ENCODE measurements at places on chromosomes 13 and 19.

DNA sequence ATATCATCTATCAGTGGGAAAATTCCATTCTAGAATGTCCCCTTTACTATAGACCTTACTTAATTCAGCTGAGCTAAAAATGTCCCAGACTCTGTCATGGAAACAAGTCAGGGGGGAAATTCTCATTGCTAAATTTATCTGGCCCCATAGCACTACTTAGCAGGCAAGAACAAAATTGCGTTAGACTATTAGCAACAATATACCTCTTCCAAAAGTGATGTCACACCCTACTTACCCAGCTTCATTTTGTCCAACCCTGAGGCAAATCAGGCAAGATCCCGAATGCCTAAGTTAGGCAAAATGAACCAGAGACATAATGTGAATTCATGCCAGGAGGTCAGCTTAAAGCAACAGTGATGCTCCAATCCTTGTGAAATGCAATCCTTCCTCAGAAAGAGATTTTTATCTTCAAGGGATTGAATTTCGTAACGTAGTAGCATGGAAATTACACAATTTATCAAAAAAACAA, 93.7 kb downstream of the FRY start:
- DNase-seq: no peak

- DNase-seq: no peak
These were observed 36.7 kb downstream of the DACH1 start for GRCh38 chr13:71830323-71830722.

DNA sequence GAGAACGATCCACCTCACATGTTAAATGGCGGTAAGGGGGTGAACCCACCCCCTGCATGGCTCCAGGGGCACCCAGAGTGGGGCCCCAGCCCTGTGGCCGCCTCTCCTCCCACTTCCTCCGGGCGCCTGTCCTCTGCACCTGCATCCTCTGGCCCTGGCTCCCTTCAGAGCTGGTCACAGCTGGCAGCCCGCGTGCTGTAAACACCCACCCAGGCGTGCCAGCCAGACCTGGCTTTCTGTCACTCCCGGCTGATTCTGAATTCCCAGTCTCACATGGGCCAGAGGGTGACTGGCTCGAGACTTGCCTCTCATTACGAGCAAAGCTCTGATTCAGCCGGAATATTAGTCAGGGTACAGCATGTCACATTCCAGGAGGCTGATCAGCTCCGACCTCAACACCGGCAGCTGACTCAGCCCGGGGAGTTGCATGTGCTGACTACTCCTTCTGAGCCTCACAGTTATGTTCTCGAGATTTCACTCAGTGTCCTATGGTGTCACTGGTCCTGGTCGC, 75.1 kb downstream of the GNG7 start:
- DNase-seq: peak; percentile 45

- no peak for DNase-seq
These were observed 2.7 kb downstream of the PSG8 start for GRCh38 chr19:42762789-42763188.

DNA sequence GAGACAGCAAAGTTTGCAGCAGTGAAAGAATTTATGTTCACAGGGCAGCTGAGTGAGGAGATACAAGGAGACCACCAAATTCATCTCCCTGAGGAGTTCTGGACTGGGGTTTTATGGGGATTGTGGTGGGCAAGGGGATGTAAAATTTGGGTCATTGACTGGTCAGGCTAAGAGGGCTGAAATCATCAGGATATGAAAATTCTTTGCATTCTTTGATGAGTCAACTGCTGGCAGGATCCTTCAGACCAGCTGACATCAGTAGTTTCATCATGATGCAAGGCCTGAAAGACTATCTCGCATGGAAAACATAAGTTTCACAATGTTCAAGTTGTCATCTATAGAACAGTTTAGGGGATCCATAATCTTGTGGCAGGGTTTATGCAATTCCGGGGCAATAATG, 869.5 kb upstream of the PCDH9 start:
- DNase-seq: no peak

DNA sequence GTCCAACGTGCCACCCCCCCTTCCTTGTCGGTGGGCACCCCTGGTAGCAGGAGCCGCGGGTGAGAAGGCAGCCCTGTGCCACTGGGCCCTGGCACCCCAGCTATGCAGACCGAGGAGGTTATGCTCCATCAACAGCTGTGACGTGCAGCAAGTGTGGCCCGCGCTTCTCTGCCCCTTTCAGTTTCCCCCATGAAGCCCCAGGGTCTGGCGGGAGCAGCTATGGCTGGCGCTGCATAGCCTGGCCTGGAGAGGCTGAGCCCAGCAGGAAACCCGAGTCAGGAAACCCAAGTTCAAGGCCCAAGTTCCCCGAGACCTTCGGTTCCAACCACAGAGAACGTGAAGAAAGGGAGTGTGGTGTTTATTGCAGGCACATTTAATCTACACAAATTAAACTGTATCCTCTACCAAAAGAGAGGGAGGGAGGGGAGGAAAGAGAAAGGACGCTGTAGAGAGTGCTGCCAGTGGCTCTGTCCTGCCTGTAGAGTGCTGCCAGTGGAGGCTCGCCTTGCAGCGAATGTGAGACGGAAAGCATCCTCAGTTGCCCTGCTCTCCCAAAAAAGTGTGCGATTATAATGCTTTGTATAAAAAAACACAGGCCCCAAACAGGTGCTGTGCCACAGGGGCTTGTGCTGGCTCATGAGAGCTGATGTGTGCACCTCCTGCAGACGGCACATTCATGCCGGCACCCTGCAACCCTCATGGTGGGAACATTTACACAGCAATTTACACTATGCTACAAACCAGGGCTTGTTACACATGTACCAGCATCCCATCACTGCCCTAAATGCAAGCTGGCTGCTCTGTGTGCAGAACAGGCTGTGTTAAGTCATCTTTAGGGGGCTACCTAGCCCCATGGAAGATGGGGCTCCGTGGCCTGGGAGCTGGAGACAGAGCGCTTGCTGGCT, 16.3 kb downstream of the POP4 start:
- no peak for DNase-seq

- no peak for DNase-seq
These were observed 10.1 kb downstream of the TINCR start for GRCh38 chr19:5557691-5558090.

DNA sequence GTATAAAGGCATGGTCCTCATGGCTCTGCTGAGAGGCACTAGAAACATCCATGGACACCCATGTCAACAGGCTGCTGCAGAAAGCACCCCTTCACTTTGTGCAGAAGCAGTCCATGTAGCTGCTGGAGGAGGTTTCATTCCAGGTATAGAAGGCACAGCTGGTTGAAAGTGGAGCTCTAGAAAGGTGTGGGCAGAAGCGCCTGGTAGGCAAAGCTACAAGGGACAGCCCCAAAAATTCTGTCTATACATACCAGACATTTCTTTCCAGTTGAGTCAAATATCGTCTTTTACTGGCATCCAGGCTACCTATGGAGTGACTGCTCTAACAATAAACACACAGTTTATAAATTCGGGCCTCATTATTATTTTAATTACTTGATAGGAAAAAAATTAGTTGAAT, 129.3 kb downstream of the ENOX1 start:
- DNase-seq: no peak

- no peak for DNase-seq
These were observed 457.6 kb upstream of the GPC6 start for GRCh38 chr13:92769046-92769445.

- DNase-seq: no peak
These were observed 108.7 kb downstream of the TEX29 start for GRCh38 chr13:111429064-111429558.

GRCh38 chr19:2733930-2734588, 5.8 kb downstream of the SLC39A3 start:
- DNase-seq: no peak

GRCh38 chr19:43498233-43498842, 6.2 kb downstream of the PHLDB3 start:
- no peak for DNase-seq

GRCh38 chr19:51668216-51668615, 21.6 kb upstream of the SIGLEC14 start:
- DNase-seq: no peak

DNA sequence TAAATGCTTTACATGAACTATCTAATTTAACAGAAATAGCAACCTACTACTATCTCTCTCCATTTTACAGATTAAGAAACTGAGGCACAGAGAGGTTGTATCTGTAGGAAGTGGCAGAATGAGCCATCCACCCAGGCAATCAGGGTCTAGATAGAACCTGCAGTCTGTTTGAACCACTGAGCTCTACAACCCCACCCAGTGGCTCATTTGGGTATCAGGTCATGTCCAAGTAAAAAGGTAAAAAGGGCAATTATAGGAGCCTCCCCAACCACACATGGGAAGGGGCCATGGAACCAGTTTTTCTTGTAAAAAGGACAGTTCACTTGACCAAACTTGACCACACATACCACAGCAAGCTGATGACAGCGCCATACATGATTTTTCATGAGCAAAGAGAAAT, 92.9 kb upstream of the SGCG start:
- DNase-seq: no peak

- DNase-seq: peak; percentile 61
These were observed 194.5 kb downstream of the KATNAL1 start for GRCh38 chr13:30112602-30113435.

- DNase-seq: no peak
These were observed 117.3 kb downstream of the DLEU7 start for GRCh38 chr13:50726164-50726563.

- no peak for DNase-seq
These were observed 21.8 kb downstream of the POLR1D start for GRCh38 chr13:27643334-27644132.

DNA sequence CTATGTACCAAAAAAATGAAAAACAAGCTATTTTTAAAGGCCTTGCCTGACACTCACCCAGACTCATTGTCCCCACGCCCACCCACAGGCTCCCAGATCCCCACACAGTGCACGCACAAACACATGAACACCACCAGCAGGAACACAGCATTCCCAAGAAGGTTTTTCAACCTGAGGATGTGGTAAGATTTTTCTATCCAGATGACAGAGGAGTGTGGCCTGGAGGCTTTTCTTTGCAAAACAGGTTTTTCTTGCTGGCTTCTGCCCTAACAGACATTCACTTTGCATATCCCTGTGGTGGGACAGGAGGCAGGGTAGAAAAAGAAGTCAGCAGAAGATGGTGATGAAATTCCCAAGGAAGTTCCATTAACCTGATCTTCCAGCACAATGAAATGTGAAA, 97.8 kb downstream of the KLF12 start:
- no peak for DNase-seq

DNA sequence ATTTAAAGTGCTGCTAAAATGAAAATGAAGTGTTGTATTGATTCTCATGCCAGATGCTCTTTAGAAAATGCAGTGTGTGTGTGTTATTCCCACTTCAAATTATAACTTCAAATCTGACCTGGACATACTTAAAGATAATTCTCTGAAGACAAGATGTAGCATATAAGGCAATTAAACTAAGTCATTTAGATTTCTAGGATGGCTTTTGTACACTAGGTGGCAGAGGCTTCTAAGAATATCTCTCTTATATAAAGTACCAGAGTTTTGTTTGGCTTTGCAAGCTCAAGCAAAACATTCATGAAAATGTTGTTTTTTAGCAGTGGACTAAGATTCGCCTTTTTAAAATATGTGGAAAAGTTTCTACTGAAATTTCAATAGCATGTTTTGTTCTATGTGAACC, 407.2 kb downstream of the GPC5 start:
- no peak for DNase-seq

GRCh38 chr13:108963276-108963810, 333.9 kb downstream of the MYO16 start:
- no peak for DNase-seq

DNA sequence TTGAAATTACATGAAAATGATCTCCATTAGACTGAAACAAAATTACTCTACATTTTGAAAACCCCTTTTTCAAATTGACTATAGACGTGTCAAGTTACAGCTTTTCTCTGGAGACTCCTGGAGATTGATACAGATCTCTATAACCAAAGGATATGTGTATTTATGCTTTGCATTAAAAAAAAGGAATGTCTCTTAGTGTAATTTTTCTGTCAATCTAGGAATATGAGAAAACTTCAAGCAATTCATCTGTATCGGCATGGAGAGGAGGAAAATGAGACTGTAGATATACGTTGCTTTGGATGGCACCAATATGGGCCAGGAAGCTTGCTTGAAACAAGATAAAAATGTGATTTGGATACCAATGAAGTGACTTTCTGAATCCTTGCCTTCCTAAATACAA, 286.6 kb downstream of the PCDH9 start:
- no peak for DNase-seq

GRCh38 chr19:55406091-55406825, 1.3 kb downstream of the UBE2S start:
- no peak for DNase-seq

- DNase-seq: peak; percentile 81
These were observed 30.5 kb downstream of the RANBP3 start for GRCh38 chr19:5947435-5947834.

GRCh38 chr19:401866-402511, 7.0 kb downstream of the C2CD4C start:
- no peak for DNase-seq

- no peak for DNase-seq
These were observed 698.7 kb upstream of the ARGLU1 start for GRCh38 chr13:107266657-107267056.

DNA sequence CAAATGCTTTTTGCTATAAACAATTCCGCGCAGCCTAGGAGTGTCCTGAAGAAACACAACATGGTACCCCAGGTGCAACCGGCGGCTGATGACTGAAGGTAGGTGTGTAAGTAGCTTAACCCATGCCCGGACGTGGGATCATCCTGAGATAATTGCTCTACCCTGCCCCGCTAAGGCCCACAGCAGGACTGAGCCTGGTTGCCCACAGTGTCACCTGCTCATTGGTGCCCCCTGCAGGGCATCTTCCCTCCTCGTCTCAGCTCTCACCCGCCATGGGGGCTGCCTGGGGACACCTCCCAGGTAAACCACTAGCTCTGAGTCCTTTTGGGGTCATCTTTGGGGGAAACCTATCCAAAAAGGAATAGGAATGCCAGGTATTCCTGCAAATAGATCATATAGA, 22.3 kb downstream of the TMEM161A start:
- no peak for DNase-seq

DNA sequence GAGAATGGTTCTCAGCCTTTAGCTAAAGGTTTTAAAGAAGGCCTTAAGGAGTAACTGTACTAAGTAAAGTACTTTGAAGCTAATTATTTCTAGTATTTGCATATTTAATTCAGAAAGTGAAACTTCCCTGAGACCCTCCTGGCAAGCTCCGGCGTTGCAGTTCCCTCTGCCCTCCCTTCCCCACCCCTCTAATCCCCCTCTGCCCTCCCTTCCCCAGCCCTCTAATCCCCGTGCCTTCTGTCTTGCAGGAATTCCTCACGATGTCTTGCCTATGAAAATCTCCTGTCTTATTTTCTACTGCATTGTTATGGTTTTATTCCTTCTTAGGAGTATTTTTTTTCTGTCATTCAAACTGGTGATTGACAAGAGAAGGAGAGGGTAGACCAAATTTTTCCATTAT, 236.9 kb downstream of the COL4A1 start:
- DNase-seq: no peak

GRCh38 chr19:39913682-39914333, 20.6 kb downstream of the FCGBP start:
- no peak for DNase-seq

- no peak for DNase-seq
These were observed 4.8 kb upstream of the WDR18 start for GRCh38 chr19:979318-979741.
